Left ventricle myocardium superior (tissue), 1 donor: ENCODE measurements at places on chromosomes 16 and 17. TPM values are rescaled to one million over a fixed set of nuclear protein-coding genes. Genes with fewer than 3 reads are reported as not detected.

- no peak for DNase-seq
Observed at GRCh38 chr16:22141767-22142166, 20.5 kb upstream of the SDR42E2 start.

- DNase-seq: no peak
Observed at GRCh38 chr17:19800571-19800970, 52.5 kb upstream of the ALDH3A1 start.

DNA sequence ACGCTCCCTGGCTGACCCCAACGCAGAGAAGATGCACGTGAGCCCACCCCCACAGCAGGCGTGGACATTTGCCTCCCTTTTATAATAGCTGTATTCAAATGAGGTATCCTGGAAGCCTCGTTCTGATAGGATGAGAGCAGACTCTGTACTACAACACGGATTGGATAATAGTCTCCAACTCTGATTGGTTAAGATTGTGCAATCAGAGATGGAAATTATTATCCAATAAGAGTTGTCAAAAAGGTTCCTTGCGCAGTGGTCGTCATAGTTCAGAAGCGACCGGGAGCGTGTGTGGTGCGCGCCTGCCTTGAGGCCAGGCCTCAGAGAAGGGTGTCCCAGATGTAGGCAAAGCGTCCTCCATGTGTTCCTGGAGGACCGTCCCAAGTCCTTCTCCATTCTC lies 104.6 kb downstream of the USP22 start:
- no peak for DNase-seq

DNA sequence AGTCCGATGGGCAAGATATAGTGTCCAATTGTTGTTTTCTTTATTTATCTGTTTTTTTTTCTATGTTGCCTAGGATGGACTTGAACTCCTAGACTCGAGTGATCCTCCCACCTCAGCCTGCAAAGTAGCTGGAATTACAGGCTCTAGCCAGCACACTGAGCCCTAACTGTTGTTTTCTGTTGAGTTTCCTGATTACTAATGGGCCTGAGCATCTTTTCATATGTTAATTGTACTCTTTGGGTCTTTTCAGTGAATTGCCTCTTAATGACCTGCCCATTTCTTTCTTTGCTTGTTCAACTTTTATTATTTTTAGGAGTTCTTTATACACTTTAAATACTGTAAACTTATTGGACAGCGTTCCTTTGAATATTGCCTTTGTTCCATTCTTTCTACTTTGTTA lies 213.0 kb downstream of the HS3ST3B1 start:
- DNase-seq: no peak

- DNase-seq: no peak
Observed at GRCh38 chr16:8283195-8283594, 307.1 kb downstream of the TMEM114 start.

Gene DUS2
- total RNA-seq: 4.9 TPM

Gene RHBDL1
- total RNA-seq: 1.9 TPM

Gene RNF157
- 18.0 TPM for total RNA-seq

Gene UNC45B
- total RNA-seq: 243 TPM

Gene CCDC154
- 1.6 TPM for total RNA-seq

Gene PRCD
- total RNA-seq: 4.3 TPM
